ENCODE measurements at places on chromosomes 2 and 18.
A peak's percentile ranks its signal among the peaks of the same experiment; 100 is the strongest.

DNA sequence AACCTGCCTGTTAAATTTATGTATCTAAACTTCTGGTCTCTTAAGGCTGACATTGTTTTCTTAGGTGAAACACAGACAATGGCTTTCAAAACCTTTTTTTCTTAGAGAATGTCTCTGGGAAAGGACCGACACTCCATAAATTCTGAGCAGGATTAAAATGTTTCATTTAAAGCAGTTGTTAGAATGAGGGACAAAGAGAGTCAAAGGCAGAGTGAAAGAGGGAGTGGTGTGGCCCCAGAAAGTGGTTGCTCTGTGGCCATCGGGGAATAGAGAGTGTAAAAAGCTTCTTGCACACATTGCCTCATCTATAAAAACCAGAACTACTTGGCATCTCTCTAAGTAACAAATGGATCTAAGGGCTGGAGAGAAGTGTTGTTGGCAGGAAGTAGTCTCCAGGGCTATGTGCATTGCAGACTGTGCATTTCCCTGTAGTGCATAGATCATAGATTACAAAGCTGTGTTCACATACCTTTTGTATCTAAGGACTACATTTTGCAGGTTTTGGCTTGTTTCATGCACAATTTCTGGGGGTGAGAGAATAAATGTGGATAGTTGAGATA, 3.6 kb downstream of the RPRM start:
- no peak for DNase-seq

- peak; percentile 70 for DNase-seq
These were observed 50.8 kb downstream of the EDAR start for GRCh38 chr2:108938077-108938710.

GRCh38 chr18:22933966-22934423, 867 bp downstream of the RBBP8 start:
- no peak for DNase-seq

- no peak for DNase-seq
These were observed 186.8 kb downstream of the RPRM start for GRCh38 chr2:153291718-153292117.

DNA sequence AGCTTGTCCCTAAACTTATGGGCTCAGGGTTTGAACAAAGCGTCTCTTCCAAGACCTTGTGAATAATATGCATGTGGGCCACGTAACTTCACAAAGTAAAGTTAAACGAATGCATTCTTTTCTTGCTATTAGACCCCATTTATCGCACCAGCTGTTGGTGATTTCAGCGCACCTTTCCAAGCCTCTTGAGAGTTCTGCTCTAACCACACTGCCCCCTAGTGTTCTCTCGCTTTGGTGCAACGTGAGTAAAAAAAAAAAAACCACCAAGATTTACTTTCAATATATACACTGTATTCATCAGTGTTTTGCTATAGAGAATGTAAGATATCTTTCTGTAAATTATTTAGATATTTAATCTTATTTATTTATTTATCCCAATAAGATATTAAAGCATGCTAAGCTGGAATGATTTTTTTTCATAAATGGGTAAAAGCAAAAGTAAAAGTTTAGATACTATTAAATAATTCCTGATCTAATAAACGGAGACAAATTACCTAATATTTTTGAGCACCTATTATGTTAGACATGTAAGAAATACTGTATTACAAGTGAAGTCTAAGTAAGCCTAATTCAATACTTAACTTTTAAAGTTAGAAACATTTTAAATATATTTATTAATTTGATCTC, 459.5 kb downstream of the DLGAP1 start:
- peak; percentile 90 for DNase-seq

DNA sequence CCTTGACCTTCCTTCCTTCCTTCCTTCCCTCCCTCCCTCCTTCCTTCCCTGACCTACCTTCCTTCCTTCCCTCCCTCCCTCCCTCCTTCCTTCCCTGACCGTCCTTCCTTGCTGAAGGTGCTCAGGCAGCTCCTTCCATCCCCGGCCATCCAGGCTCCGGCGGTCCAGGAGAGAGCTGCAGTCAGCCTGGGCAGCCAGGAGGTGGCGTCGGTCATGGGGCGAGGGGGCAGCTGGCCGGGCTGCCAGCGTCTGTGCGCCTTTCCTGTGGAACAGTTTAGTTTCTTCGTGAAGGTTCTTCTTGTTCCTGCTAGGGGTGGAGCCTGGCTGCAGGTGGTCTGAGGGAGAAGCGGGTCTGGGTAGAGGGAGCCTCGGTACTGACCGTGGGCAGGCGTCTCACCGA, 15.7 kb downstream of the GPR35 start:
- DNase-seq = no peak

DNA sequence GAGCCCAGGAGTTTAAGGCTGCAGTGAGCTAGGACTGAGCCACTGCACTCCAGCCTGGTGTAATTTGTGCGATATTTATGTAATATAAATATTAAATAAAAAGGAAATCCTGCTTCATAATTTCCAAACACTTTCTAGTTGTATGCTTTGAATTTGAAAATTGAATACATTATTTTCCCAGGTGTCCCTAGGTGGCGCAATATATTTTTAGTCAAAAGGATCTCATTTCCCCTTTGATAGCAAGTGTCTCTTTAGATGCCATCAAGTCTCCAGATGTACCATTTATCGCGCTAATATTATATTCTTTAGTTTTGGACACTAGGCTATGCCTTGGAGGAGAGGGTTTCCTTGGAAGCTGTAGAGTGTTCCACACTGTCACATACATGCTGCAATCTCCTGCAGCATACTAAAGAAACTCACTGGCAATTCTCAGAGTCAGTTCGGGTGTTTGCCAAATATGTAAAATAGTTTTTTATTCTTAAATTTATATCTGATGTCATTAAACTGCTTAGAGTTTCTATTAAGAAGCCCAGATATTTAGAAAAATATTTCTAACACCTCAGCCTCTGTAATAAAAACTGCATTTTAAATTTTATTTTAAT, 5.6 kb upstream of the WDR7 start:
- DNase-seq = peak; percentile 71

- DNase-seq = no peak
These were observed 60.7 kb upstream of the ITGA4 start for GRCh38 chr2:181396256-181397123.

DNA sequence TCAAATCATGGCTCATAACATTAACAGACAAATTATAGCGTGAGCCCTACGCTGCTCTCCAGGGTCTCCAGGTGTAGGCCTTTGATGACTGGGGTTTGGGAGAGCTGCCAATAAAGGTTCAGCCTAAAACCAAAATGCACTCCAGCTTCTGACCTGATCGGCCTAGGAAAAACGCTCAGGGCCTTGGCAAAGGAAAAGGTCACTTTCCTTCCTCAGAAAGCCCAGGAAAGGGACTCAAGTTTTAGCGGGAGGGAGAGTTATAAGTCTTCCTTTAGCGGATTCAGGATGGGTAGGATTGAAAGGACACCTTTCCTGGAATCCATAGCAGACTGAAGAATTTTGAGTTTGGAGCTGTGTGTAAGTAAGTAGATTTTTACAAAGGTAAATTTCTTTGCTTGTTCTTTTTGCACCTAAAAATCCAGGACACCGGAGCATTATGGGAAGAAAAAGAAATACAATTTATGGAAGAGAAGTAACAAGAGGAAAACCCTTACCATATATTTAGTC, 8.8 kb downstream of the EVX2 start:
- no peak for DNase-seq

DNA sequence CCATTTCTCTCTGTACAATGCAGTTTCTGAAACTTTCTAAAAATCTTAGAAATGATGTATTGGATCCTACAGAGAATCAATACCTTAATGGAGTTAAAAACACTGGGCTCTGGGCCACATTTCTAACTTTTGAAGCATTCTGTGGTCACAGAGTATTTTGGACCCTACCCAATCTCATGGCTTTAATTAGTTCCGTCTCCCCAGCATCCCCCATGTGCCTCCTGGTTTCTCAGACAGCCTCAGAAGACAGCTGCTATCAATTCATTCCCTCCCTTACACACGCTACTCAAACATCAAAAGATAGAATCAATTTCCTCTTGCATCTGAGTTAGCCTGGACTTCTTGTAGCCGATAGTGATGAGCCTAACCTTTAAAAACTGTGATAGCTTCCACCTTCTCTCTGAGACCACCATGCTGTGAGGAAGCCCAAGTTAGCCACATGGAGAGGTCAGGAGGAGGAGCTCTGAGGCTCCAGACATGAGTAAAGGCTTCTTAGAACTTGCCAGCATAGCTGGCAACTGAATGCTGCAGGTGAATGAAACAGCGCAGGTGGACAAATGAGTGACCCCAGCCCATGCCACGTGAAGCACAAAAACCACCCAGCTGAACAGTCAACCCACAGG, 10.4 kb downstream of the ADCY3 start:
- DNase-seq = no peak
